GF-D8 (cell line): ENCODE measurements at places on chromosomes 1 and 21.

- no peak for DNase-seq
Measured at GRCh38 chr1:93399781-93400180, 48.1 kb upstream of the FNBP1L start.

DNA sequence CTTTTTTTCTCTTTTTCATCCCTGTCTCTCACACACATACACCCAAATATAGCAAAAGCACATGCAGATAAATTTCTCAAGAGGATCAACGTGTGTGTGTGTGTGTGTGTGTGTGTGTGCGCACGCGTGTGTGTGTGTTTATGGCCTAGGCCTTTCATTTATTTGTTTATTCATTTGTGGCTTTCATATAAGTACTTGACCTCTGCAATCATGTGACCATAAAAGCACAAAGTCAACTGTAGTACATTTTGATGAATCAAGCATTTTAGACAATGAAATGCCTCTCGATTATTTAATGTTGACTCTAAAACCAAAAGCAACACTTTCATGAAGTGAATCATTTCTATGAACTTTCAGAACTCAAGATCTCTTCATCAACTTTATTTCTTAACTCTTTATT lies 194.1 kb upstream of the ADGRL2 start:
- no peak for DNase-seq

DNA sequence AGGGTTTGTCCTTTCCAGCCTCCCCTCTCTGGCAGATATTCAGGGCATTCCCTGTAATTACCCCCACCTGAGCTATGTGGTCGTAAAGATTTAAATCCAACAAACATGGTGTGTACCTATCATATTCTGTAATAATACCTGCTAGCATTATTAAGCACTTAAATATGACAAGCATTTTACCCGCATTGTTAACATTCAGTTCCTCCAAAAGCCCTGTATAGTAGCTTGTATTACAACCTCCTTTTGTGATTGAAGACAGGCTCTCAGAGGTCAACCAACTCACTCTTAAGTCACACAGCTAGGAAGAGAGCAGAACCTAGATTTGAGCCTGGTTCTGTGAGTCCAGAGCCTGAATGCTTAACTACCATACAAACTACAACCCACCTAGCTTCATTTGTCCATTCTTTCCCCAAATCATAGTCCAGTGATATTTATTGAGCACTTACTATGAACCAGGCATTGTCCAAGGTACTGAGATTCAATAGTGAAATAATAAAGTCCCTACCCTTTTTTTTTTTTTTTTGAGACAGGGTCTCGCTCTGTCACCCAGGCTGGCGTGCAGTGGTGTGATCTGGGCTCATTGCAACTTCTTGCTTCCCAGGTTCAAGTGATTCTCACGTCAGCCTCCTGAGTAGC lies 13.8 kb upstream of the KDM4A start:
- DNase-seq: no peak

- no peak for DNase-seq
Measured at GRCh38 chr1:228887101-228887500, 151.8 kb downstream of the RHOU start.

- no peak for DNase-seq
Measured at GRCh38 chr1:199449221-199449620, 578.3 kb upstream of the NR5A2 start.

DNA sequence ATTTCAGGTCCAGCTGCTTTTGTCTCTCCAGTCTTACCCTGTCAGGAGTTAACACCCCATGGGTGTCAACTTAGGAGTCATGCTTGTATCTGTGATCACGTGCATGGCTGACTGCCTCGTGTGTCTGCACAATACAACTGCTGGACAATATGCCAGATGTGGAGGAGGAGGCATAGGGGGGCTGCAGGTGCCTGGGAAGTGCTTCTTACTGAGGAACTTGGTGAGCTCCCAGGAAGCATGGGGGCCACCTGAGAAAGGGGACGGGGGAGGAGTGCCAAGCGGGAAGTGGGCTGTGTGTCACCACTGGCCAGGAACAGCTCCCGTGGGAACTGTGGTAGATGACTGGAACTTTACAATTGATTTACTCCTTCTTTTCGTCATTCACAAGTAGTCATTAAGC lies 9.5 kb downstream of the RHEX start:
- no peak for DNase-seq

DNA sequence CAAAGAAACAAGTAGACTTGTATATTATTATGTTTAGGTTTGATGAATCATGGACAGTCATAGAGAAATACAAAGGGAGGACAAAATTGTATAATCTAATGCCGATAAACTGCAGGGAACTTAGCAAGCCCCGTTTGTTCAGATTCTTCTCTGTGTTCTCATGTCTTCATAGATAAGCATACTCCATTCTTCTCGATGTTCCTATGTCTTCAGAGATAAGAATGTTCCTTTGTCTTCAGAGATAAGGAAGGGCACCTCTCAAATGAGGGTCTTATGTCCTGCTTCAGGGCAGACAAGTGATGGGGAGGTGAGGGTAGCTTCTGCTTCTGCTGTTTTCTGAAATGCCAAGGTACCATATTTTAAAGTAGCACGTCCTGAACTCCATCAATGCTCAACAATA lies 19.7 kb upstream of the TADA1 start:
- no peak for DNase-seq

GRCh38 chr1:24162201-24162600 lies 19.3 kb upstream of the IL22RA1 start:
- no peak for DNase-seq

- DNase-seq: no peak
Measured at GRCh38 chr1:41241749-41242341, at the start of gene SCMH1. SCMH1 (minus strand) TSS chr1:41242306; CDS start chr1:41186133, 56,173 bp downstream.
